ENCODE measurements at places on chromosomes 4 and X.

GRCh38 chr4:1166509-1167243, 5.7 kb downstream of the SPON2 start:
- no peak for DNase-seq

DNA sequence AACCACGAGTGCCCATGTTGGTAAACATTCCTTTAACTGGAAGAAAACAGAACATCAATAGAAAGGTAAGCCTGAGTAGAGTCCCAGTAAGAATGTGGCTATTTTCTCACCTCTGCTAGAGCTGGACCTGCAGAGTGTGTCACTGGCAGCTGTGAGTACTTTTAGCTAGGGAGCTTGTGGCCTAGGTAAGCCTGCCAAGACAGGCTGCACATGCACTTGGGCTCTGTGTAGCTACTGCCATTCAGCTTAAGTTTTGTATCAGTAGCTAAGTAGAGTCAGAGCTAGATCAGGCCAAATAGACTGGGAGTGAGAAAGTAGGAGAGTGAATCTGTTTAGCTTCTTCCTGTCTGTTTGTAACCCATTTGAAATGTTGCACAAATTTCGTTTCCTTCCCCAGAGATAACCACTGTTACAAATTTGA, 35.3 kb downstream of the RBPJ start:
- DNase-seq, result no peak

DNA sequence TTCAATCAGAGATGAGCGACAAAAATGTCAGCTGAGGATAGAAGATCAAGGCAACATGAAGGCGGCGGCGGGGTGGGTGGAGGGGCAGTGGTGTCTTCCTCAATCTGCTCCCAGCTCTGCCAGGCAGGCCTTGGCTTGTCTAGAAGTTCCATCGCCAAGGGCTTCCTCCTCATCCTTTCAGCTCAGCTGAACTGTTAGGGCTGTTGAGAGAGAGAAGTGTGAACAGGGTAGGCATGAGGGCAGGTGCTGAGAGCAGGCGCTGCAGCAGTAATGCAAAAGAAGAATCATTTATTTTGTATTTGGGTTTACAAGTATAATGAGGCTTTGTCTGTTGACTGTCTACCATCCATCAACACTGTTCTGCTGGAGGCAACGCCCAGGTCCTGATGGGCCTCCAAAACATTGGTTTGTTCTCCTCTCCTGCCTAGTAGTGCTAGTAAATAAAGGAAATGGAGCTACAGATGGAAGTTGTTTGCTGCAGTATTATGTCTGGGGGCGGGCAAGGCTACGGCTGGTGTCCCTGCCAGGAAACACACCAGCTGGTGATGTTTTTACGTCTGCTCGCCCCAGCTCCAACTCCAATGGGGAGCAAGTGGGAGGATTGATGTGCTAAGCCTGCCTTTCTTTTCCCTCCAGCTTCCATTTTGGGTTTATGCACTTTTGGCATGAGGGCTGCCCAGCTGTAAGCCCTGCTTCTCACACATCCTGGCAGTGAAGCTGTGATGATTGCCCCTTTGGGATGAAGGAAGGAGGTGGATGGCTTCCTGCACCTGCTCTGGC, 139.4 kb upstream of the BOD1L1 start:
- no peak for DNase-seq

- no peak for DNase-seq
Observed at GRCh38 chrX:153640045-153640686, 6.8 kb upstream of the DUSP9 start.

All from kidney capillary endothelial cell (primary cell).